Panc1 (cell line): ENCODE measurements at places on chromosomes 13 and 19. TPM values are rescaled to one million over a fixed set of nuclear protein-coding genes. Genes with fewer than 3 reads are reported as not detected.

The ZNF569 gene
- 15.6 TPM for total RNA-seq

The CEACAM19 gene
- total RNA-seq = 1.2 TPM

The C19orf85 gene
- not detected for total RNA-seq

The ZNF99 gene
- total RNA-seq = not detected

The NTN5 gene
- total RNA-seq = 0.23 TPM

The RGS9BP gene
- total RNA-seq = 1.3 TPM

The HIF3A gene
- not detected for total RNA-seq

The ZNF154 gene
- not detected for total RNA-seq

GRCh38 chr13:48138270-48138669 is 43.4 kb upstream of the MED4 start:
- H3K4me3 ChIP-seq = no peak overlapping the region
- H3K4me1 ChIP-seq = no peaks in the 10 kb centered on the region
- DNase-seq = no peak
- H3K36me3 ChIP-seq = no peaks in the 10 kb centered on the region

DNA sequence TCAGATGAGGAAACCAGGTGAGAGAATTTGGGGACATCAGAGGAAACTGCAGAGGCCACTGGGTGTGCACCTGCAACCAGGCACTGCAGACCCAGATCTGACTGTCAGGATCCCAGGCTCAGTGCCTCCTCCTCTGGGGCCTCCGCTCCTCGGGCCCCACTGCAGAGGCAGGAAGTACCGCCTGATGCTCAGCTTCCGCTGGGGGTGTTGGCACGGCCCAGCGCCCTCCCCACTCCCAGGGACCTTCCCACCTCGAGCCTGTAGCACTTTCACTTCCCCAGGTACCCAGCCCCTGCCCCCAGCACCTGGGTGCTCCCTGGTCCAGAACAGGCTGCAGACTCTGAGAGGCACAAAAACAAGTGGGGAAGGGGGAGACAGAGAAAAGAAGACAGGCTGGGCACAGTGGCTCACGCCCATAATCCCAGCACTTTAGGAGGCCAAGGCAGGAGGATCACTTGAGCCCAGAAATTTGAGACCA is 1.4 kb upstream of the CD37 start:
- H3K4me1 ChIP-seq = no peaks in the 10 kb centered on the region
- H3K4me3 ChIP-seq = no peak overlapping the region
- DNase-seq = no peak
- no peaks in the 10 kb centered on the region for H3K36me3 ChIP-seq
- no peaks in the 10 kb centered on the region for H3K27me3 ChIP-seq
- H3K27ac ChIP-seq = no peak overlapping the region

GRCh38 chr19:7605490-7606222 is 10.0 kb downstream of the CAMSAP3 start:
- no peaks in the 10 kb centered on the region for H3K27me3 ChIP-seq
- H3K4me3 ChIP-seq = no peak overlapping the region
- H3K27ac ChIP-seq = no peak overlapping the region
- no peaks in the 10 kb centered on the region for H3K4me1 ChIP-seq
- peak; percentile 12 for DNase-seq

GRCh38 chr13:69928262-69928661 is 179.4 kb upstream of the ATXN8OS start:
- no peak overlapping the region for H3K4me3 ChIP-seq
- no peak overlapping the region for H3K27ac ChIP-seq
- H3K36me3 ChIP-seq = no peaks in the 10 kb centered on the region
- H3K27me3 ChIP-seq = no peaks in the 10 kb centered on the region

- H3K4me3 ChIP-seq = no peak overlapping the region
- H3K27me3 ChIP-seq = no peaks in the 10 kb centered on the region
- no peak overlapping the region for H3K27ac ChIP-seq
- no peaks in the 10 kb centered on the region for H3K36me3 ChIP-seq
Measured at GRCh38 chr19:49787746-49788145, 20.9 kb downstream of the AP2A1 start.

DNA sequence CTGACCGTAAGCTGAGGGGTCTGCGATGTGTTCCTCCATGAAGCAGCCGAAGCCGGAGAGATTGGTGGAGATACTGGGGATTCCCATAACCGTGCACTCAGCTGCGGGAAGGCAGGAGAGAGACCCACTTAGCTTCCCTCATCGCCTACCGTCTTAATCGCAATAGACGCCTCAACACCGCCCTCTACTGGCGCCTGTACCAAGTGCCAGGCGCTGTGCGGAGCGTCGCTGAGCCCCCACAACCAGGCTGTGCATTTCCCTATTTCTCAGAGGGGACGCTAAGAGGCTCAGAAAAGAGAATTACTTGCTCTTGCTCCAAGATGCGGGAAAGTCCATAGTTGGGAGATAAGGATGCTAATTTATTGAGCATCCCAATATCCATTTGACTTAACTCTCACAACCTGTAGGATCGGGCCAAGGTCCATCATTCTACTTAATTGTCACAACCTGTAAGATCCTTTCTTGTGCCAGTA is 5.8 kb downstream of the FTL start:
- H3K36me3 ChIP-seq = peaks cover 2% of the 10 kb centered on the region
- peak overlapping the region; percentile 45 for H3K4me3 ChIP-seq

- no peak for DNase-seq
- H3K4me1 ChIP-seq = no peaks in the 10 kb centered on the region
- no peaks in the 10 kb centered on the region for H3K36me3 ChIP-seq
Measured at GRCh38 chr19:50679177-50680125, 30.2 kb downstream of the C19orf81 start.

DNA sequence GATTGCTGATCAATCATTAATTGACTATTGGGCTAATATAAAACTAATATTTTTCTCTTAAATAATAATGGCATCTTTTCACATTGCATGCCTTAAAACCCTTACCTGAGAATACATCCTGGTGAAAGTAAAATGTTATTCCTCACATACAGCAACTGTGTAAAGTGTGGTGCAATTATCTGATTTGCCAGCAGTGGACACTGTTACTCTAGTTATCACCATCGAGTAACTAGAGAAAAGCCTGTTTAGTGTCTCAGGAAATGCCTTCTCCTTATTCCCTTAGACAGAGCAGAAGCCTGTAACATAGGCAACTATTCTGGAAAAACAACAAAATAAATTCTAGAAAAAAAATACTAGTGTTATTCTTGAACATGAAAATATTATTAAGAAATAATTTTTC is 459.8 kb downstream of the FGF14 start:
- no peak overlapping the region for H3K27ac ChIP-seq
- H3K4me3 ChIP-seq = no peak overlapping the region
- peaks cover 3% of the 10 kb centered on the region; the same call in 1 of the 2 replicates for H3K27me3 ChIP-seq
- DNase-seq = peak; percentile 13
- no peaks in the 10 kb centered on the region for H3K36me3 ChIP-seq

- no peaks in the 10 kb centered on the region for H3K27me3 ChIP-seq
- no peaks in the 10 kb centered on the region for H3K36me3 ChIP-seq
- H3K4me1 ChIP-seq = peaks cover 6% of the 10 kb centered on the region
- no peak overlapping the region for H3K4me3 ChIP-seq
Measured at GRCh38 chr13:27827646-27828045, 35.4 kb downstream of the GSX1 start.

DNA sequence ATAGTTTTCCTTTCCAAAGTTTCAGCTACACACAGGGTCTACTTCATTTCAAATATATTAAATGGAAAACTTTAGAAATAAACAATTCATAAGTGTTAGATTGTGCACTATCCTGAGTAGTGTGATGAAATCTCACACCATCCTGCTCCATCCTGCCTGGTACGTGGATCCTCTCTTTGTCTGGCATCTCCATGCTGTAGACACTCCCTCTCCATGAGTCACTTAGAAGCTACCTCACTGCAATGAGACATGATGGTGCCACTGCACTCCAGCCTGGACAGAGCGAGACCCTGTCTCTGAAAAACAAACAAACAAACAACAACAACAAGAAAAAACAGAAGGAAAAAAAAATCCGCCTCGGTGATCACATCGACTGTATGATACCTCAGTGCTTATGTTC is 191.8 kb downstream of the PCCA start:
- H3K4me1 ChIP-seq = no peaks in the 10 kb centered on the region
- no peaks in the 10 kb centered on the region for H3K27me3 ChIP-seq
- H3K4me3 ChIP-seq = no peak overlapping the region
- no peak overlapping the region for H3K27ac ChIP-seq
- no peaks in the 10 kb centered on the region for H3K36me3 ChIP-seq
- DNase-seq = no peak

DNA sequence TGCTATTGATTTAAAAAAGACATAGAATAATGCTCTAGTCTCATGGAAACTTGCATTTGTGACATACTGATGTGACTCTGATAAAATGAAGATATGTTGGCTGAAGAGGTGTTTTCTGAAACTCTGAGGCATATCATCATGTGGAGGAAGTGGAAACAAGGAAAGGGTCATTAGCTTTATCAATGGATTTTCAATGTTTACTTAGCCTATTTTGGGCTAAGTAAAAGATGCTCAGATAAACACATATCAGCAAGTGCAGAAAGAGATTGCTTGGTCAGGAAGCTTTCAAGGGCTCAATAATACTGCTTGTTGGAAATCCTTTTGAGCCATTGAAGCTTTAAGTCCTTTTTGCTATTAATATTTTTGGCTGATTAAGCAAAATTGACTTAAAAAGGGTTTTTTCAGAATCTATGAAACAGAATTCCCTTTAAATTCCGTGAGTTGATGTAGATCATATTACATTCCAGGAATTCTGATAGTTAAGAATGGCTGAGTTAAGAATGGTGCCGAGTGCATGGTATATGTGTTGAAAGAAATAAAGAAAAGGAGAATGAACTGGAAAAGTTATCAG is 952.8 kb upstream of the SPRY2 start:
- no peaks in the 10 kb centered on the region for H3K27me3 ChIP-seq
- no peak overlapping the region for H3K4me3 ChIP-seq
- H3K4me1 ChIP-seq = no peaks in the 10 kb centered on the region
- H3K27ac ChIP-seq = no peak overlapping the region
- no peak for DNase-seq
- no peaks in the 10 kb centered on the region for H3K36me3 ChIP-seq

DNA sequence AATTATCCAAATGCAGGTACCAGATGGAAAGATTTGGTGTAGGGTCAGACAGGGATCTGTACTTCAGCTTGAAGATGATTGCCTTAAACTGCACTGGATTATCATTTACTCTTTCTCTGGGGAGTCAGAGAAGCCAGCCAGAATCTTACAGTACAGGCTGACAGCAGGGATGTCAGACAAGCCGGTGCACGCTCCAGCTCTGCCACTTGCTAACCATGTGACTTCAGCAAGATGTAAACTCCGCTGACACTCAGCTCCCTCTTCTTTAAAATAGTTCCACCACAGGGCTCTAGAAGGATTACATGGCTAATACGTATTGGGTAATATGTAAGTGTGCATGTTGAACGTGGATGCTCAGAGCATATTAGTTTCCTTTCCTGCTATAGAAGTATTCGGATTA is 251.4 kb upstream of the MAB21L1 start:
- no peak for DNase-seq
- H3K4me1 ChIP-seq = no peaks in the 10 kb centered on the region
- no peak overlapping the region for H3K4me3 ChIP-seq
- H3K36me3 ChIP-seq = no peaks in the 10 kb centered on the region
- H3K27ac ChIP-seq = no peak overlapping the region
- no peaks in the 10 kb centered on the region for H3K27me3 ChIP-seq

GRCh38 chr13:33976965-33977364 is 159.0 kb downstream of the RFC3 start:
- no peaks in the 10 kb centered on the region for H3K36me3 ChIP-seq
- H3K4me3 ChIP-seq = no peak overlapping the region
- no peaks in the 10 kb centered on the region for H3K27me3 ChIP-seq

DNA sequence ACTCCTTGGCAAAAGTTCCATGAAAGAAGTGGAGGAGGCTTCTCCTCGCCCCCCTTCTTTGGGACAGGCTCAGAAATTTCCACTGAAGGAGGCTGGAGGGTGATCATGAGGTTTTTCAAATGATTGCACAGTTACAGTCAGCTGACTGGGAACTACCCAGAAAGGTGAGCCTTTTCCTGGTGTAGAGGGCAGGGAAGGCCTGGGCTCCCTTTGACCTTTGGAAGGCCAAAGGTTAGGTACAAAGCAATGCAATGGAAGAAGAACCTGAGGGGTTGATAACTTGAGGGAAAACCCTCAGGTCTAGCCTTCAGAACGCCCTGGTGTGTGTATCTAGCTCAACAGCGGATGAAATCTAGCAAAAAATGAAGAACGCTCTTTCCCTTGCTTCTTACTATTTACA is 50.1 kb upstream of the SLC15A1 start:
- H3K27me3 ChIP-seq = no peaks in the 10 kb centered on the region
- DNase-seq = no peak
- H3K4me3 ChIP-seq = no peak overlapping the region
- no peaks in the 10 kb centered on the region for H3K4me1 ChIP-seq
- no peaks in the 10 kb centered on the region for H3K36me3 ChIP-seq
- H3K27ac ChIP-seq = no peak overlapping the region

- H3K27me3 ChIP-seq = no peaks in the 10 kb centered on the region
- no peaks in the 10 kb centered on the region for H3K4me1 ChIP-seq
Measured at GRCh38 chr13:103638706-103639105, 572.5 kb upstream of the SLC10A2 start.

GRCh38 chr19:50047671-50048070 is 21.9 kb downstream of the ZNF473 start:
- H3K36me3 ChIP-seq = peaks cover 5% of the 10 kb centered on the region
- no peaks in the 10 kb centered on the region for H3K4me1 ChIP-seq
- DNase-seq = no peak
